ENCODE measurements at places on chromosomes 2 and 18.

DNA sequence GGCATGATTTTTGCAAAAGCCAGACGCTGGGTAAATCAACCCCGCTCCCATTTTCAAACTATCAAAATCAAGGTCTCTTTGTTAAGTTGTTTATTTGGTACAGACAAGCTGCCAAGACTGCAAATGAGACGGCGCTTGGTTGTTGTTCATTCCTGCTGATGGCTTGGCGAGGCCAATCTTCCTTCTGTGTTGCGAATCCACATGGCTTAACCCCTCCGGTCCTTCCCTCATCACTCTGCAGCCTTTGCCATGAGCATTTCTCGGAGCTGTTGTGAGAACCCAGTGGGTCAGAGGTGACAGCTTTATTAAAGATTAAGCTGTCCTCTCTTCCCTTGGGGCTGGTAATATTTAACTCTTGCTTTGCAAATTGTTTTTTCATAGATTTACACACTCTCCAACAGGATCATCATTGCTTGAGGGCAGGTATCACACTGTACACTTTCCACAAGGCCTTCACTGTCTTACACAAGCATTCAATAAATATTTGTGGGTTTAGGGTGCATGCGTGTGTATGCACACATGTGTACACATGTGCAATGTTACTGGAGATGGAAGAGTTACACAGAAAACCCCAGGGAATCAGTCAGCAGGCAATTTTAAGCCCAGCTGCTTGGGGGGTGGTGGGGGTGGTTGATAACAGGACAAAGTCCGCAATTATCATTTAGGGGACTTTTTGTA, 27.8 kb upstream of the KCNF1 start:
- DNase-seq = no peak

DNA sequence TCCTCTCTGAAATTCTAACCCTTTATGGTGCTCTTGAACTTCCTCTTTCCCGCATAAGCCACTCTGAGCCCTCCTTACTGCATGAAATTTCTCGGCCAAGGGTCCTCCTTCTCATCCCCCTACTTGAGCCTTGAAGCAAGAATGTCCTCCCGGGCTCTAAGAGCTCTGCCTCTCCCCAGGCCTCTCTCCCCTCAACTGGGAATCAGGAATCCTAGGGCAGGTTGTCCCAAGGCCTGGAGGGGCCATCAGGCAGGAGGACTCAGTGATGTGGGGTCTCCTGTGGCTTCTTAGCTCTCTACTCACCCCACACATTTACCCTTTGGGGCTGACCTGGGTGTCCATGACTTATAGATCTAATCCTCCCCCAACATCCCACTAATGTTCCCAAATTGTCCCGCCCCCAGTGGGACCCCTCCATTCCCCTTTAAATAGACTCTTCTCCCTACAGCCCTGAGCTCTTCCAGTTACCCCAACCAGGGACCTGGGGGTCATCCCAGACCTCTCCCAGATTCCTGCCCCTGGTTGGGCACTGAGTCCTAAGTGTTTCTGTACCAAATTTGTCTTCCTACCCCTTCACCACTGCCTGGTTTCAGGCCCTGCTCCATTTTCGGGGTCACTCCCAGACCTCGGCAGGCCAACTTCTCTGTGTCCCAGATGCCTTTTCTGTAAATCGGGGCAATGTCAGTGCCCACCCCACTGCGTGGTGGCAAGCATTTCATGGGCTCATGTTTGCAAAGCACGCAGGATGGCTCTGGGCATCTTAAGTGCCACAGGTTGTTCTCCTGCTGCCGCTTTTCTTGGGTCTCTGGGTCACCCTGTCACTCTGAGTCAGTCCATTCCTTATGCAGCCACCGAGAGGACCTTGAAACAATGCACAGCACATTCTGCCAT, 171.2 kb downstream of the ASB1 start:
- no peak for DNase-seq

DNA sequence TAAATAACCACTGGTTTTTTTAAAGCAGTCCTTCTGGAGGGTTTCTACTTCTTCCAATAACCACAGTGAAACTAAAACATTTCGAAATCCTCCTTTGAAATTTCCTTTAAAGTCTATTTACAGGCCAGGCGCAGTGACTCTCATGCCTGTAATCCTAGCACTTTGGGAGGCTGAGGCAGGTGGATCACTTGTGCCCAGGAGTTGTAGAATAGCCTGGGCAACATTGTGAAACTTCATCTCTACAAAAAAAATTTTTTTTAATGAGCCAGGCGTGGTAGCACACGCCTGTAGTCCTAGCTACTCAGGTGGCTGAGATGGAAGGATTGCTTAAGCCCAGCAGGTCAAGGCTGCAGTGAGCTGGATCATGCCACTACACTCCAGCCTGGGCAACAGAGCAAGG, 15.2 kb downstream of the KIDINS220 start:
- no peak for DNase-seq

GRCh38 chr2:179495315-179495714, 230.7 kb upstream of the SESTD1 start:
- DNase-seq = no peak

- DNase-seq = no peak
These were observed 48.7 kb upstream of the TANK start for GRCh38 chr2:161111531-161111930.

GRCh38 chr2:39697454-39697853, 31.7 kb downstream of the TMEM178A start:
- no peak for DNase-seq

GRCh38 chr2:121137571-121137970, 147.4 kb downstream of the TFCP2L1 start:
- no peak for DNase-seq

DNA sequence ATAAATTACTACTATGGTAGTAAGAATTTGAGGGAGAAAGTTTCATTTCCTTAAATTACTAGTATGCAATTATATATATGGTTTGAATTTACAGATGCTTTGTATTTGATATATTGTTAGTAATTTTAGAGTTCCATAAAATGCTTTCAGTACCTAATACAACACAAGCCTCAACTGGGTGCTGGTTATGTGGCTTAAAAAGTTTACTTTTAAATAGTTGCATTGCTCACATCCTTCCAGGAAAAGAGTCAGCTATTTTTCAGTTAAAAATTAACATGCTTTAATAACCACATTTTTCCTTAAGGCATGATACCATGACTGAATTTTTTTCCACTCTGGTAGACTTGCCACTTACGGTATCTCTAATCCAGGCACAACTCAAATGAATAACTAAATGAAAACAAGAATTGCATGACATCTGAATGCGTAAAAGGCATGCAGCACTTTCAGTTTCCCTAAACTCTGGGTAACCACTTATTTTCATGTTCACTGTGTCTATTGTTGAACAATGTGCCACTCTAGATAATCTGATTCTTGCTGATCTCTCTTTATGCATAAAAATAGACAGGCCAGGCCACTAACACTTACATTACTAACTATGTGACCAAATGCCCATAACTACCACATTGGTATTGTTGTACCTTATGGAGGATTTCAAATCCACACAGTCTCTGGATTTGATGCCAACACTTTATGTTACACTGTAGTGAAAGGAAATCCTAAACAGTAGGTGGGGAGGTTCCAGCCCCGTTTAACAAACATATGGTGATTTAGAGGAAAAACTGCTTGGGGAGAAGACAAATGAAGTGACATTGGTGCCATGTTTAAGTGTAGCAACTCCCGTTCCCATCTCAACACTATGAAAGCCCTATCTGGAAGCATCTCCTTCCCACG, 35.5 kb upstream of the SLC35F5 start:
- no peak for DNase-seq

DNA sequence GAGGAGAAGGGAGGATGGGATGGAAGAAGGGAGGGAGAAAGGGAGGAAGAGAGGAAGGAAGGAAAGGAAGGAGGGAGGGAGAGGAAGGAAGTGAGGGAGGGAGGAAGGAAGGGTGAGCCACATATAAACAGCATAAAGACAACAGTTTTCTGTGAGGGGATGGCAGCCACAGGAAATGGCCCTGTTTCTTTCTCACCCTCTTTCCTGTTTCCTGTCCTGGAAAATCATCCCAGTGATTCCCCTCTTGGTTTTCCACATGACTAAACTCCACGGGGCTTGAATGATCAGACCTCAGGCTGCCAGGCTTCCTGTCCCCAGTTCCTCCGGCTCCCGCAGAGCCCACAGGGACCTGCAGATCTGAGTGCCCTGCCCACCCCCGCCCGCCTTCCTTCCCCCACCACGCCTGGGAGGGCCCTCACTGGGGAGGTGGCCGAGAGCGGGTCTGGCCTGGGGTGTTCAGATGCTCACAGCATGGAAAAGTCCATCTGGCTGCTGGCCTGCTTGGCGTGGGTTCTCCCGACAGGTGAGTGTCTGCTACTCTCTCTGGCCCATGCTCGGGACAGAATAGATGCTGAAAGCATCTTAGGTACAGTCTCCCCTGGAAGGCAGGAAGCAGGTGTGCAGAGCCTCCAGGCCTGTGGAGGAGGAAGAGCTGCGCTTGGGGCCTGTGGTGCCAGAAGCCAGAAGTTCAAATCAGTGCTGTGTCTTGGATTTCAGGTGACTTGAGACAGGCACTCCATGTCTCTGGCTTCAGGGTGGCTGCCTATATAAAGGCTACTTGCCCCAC, at the start of gene SIGLEC15:
SIGLEC15 (plus strand) TSS at position 418 of the 787 bp plus-strand sequence; CDS start at position 472, 54 bp downstream.
- no peak for DNase-seq

DNA sequence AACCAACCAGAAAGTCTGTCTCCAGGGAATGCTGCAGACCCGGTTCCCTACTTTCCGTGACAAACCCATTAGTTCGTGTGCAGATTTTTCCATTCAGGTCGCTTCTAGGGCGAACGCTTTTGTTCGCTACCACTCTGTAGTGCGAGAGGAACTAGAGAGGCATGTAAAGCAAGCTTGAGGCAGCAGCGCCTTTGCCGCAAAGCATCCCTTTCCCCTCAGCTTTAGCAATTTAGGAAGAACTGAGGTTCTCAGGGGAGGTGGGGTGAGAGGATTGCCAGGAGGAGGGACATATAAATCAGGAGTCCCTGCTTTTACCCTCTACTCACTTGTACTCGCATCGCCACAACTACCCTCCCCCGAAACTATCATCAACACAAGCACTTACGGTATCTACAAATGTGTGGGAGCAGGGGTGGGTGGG, 748 bp upstream of the ZNF804A start:
- no peak for DNase-seq

- DNase-seq = no peak
These were observed 2.8 kb upstream of the LRRFIP1 start for GRCh38 chr2:237624565-237624964.

GRCh38 chr2:241546771-241547498, 11.6 kb upstream of the BOK start:
- DNase-seq = no peak

DNA sequence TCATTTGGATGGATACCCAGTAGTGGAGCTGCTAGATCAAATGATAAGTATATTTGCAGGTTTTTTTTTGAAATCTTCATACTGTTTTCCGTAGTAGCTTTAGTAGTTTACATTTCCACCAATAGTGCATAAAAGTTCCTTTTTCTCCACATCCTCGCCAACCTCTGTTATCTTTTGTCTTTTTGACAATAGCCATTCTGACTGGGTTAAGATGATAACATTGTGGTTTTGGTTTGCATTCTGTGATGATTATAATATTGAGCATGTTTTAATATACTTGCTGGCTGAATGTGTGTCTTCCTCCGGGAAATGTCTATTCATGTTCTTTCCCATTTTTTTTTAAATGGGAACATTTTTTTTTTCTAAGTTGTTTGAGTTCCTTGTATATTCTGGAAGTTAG, 260.0 kb downstream of the GULP1 start:
- DNase-seq = no peak

- no peak for DNase-seq
These were observed 32.6 kb downstream of the PPP1R1C start for GRCh38 chr2:182018218-182018617.

DNA sequence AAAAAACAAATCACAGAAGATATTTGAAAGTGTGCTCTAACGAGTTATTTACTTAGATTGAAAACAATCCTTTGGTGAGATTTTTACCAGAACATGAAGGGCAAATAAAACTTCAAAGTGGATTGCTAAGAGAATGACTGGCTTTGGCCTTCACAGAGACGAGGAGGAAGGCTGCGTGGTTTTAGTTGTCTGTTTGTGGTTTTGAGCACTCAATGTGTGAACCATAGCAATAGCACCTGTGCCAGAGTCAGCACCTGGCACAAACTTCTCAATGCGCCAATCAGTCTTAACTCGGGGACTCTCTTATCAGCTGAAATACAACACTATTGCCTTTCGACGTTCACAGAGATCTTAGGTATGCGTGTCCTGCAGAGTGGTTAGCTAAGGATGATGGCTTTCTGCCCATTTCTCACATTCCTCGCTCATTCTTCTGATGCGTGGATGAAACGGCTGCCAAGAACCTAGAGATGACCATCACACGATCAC, 70.0 kb downstream of the MBP start:
- peak; percentile 56 for DNase-seq

DNA sequence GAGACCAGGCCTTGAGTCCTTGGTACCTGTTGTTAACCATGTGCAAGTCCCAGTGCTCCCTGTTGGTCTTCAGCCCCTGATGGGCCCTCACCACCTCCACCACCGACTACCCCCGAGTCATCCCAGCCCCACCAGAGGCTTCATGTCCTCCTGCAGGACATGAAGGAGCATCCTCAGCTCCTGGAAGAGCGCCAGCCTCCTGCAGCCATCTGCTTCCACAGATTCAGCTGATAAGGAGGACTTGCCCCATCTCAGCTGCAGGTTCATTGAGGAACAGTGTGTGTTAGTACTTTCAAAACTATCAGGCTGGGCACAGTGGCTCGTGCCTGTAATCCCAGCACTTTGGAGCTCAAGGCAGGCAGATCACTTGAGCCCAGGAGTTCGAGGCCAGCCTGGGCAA, 151.9 kb downstream of the ATP9B start:
- no peak for DNase-seq

DNA sequence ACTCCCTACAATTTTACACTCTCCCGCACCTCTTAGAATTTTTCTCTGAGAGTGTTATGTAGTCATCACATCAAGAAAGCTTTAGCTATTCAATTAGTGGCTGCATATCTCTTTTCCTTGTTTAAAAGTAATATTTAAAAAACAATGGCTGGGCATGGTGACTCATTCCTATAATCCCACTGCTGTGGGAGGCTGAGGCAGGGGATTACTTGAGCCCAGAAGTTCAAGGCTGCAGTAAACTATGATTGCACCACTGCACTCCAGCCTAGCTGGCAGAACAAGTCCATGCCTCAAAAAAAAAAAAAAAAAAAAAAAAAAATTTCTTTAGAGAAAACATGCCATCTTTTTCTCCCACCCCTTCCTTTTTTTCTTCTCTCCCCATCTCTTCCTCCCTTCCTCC, 44.3 kb downstream of the AQP4 start:
- no peak for DNase-seq

- DNase-seq = no peak
These were observed 104.4 kb upstream of the SOX11 start for GRCh38 chr2:5587766-5588165.

- DNase-seq = no peak
These were observed 49.1 kb upstream of the ZNF638 start for GRCh38 chr2:71282493-71282892.

DNA sequence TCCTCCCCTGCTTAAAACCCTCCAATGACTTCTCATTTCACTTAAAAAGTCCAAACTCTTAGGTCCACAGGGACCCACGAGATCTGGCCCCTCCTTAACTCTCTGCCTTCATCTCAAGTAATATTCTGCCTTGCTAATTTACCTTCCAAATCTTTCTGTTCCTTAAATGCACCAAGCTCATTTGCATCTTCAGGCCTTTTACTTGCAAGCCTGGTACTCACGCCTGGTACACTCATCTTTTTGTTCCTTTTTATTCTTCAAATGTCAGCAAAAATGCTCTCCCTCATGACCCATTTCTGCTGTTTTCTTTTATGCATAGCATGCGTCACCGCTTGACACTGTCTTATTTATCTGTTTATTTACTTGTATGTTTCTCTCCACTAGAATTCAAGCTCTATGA, 2.7 kb upstream of the WIPF1 start:
- no peak for DNase-seq

GRCh38 chr18:22183698-22184170, 14.3 kb downstream of the GATA6 start:
- no peak for DNase-seq

- DNase-seq = no peak
These were observed 16.9 kb upstream of the CYRIA start for GRCh38 chr2:16682431-16683118.
